Mucosa of descending colon (tissue), 3 donors: ENCODE measurements at places on chromosomes 13 and 19. TPM values are rescaled to one million over a fixed set of nuclear protein-coding genes. Genes with fewer than 3 reads are reported as not detected.
A peak's percentile ranks its signal among the peaks of the same experiment; 100 is the strongest.

GRCh38 chr13:97849305-97849704 lies 104.2 kb upstream of the IPO5 start:
- no peak for DNase-seq

GRCh38 chr19:19653597-19654147 lies 9.8 kb downstream of the ATP13A1 start:
- no peak for DNase-seq

- no peak for DNase-seq
These were observed 25.5 kb downstream of the KBTBD6 start for GRCh38 chr13:41107104-41107571.

GRCh38 chr19:38650172-38650775 lies 2.8 kb downstream of the ACTN4 start:
- DNase-seq: peak; percentile 70

CYP2S1 gene
- 9.1 TPM for total RNA-seq

DNA sequence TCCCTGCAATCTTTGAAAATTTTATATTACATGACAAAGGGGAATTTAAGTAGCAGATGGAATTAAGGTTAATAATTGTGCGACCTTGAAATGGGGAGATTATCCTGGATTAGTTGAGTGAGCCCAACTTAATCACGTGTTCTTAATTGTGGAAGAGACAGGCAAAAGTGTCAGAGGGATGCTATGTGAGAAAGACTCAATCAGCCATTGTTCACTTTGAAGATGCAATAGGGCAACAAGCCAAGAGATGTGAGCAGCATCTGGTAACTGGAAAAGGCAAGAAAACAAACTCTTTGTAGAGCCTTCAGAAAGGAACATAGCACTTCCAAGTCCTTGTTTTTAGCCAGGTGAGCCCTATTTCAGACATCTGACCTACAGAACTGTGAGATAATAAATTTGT lies 247.7 kb downstream of the SLITRK1 start:
- DNase-seq: no peak

- DNase-seq: no peak
These were observed 7.6 kb downstream of the MBD3L2B start for GRCh38 chr19:7013678-7014077.

C13orf46 gene
- total RNA-seq: 1.6 TPM

- DNase-seq: no peak
These were observed 235.0 kb downstream of the PCCA start for GRCh38 chr13:100323937-100324336.

DNA sequence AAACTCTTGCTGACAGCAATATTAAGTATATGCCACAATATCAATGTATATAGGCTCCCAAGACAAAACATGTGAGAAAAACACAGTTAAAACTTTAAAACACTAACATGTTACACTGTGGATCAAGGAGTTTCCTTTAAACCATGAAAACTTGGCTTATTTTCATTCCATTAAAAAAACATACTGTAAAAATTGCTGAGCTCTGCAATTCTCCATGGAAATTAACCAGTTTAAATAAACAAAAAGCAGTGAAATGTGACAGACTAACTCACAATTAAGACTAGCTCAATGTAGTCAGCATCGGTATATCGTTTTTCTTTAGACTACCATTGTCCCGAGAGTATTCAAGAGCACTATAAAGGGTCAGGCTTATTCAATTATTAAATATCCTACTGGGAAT lies 930.5 kb upstream of the SLITRK1 start:
- DNase-seq: no peak

DNA sequence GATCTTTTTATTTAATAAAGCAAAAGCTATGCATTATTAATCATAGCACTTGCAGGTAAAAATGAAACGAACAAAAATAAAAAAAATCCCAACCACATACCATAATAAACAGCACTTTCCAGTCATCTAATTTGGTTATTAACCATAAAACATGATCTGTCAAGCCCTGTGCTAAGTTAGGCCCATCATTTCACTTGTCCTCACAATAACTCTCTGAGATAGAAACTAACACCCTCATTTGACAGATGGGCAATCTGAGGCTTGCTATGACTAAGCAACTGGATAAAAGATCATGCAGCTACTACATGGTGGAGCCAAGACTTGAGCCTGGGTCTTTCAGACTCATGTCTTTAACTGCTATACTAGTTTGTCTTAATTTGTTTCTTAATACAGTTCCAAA lies 21.8 kb downstream of the PROSER1 start:
- DNase-seq: no peak

DNA sequence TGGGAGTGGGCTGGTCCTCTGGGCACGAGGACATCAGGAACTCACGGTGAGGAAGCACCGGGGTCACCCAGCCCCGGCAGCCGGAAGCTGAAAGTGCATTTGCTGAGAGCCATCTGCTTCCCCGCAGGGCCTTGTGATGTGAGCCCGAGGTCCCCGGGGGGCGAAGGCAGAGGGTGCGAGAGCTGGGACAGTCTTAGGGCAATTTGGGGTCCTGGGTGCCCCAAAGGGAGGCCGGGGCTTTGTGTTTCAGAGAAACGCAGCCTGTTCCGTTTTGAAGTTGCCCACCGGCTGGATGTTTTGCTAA lies 4.8 kb downstream of the F2RL3 start:
- DNase-seq: no peak

KIR2DL1 gene
- total RNA-seq: not detected

- DNase-seq: no peak
These were observed 59.4 kb downstream of the CHST8 start for GRCh38 chr19:33681081-33681680.

PABPC3 gene
- 0.17 TPM for total RNA-seq

CGB1 gene
- not detected for total RNA-seq

GRCh38 chr13:37772644-37773043 lies 96.9 kb downstream of the TRPC4 start:
- DNase-seq: no peak

LGALS14 gene
- not detected for total RNA-seq

DNA sequence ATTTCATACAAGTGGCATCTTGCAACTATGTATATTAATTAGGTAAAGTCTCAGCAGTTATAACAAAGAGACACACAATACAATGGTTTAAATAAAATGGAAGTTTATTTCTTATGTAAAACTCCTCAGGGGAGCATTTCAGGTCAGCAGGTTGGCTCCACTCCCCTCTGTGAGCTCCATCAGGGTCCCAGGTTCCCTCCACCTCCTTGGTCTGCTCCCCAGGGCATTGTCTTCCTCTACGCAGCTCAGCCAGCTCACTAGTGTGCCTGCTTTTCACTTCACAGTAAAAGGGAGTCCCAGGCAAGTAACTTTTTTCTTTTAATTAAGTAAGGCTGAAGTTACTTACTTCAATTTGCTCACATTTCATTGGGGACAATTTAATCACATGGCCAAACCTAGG lies 135.3 kb upstream of the FNDC3A start:
- no peak for DNase-seq

DNA sequence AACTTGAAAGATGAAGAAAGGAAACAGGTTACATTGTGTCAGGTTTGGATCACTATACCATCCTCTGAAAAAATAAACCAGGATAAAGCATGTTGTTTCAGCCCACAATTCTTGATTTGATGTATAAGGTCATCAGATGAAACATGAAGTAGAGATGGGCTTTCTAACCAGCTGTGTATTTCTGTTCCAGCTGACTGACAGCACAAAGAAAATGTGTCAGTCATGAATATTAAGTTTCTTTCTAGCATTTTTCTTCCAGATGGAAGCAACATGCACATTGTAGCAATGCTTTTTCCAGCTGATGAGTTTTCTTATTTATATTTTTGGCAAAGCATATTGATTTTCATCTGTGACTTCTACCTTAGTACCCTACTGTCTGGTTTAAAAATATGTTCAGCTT lies 199.6 kb downstream of the OXGR1 start:
- DNase-seq: no peak
